Activated CD4-positive, alpha-beta T cell treated with anti-CD3 and anti-CD28 coated beads, Interleukin-2, amount 50 U/mL, for 24 hours (primary cell): ENCODE measurements at places on chromosomes 2 and 18.

- DNase-seq: no peak
Observed at GRCh38 chr2:16526193-16526592, 139.4 kb downstream of the CYRIA start.

DNA sequence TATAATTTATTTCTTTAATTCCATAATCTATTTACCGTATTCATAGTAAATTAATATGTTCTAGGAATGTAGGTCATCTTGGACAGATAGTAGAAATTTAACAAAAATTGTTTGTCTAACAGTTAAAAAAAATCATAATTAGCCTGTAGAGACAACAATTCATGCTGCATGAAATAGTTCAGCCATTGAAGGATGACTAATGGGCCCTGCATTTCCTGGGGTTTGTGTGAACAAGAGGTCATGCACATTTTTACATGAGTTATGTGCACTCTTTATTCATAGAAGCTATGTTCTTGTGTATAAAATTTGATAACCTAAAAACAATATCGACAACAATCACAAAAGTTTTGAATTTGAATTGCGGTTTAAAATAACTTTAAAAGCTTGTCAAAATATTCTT, 1663.6 kb downstream of the SUCLG1 start:
- DNase-seq: no peak

DNA sequence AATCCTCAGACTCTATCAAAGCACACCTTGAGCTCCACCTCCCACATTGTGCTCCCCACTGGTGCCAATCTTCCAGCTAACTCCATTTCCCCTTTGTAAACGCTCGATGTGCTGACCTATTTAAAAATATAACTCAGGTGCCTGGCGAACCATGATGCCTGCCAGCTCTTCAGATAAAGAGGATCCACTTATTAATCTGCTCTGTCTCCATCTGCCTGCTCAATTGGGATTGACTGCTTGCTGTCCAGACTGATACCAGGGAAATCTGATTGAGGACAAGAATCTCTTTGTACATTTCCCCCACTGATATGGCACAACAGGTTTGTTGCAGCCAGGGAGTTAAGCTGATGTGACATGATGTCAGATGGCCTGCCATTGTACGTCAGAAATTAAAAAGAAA, 2036.5 kb upstream of the CELF4 start:
- DNase-seq: no peak

DNA sequence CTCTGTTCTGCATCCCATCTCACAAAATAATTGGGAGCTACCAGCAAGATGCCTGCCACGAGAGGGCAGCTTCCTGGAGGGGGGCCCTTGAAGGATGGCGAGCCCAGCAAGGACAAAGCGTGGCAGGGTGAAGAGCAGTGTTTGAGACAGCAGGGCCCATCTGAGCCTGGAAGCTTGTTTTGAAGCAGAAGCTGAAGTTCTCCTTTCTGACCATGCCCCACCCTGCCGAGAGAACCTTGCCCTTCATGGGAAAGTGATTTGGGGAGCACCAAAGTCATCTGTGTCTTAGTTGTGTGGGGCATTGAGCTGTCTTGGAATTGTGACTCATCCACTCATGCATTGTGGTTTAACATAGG, 216.3 kb downstream of the BCL11A start:
- no peak for DNase-seq

GRCh38 chr2:152846697-152847470, 128.5 kb downstream of the ARL6IP6 start:
- no peak for DNase-seq

GRCh38 chr2:26454561-26455001, 23.3 kb downstream of the OTOF start:
- no peak for DNase-seq

DNA sequence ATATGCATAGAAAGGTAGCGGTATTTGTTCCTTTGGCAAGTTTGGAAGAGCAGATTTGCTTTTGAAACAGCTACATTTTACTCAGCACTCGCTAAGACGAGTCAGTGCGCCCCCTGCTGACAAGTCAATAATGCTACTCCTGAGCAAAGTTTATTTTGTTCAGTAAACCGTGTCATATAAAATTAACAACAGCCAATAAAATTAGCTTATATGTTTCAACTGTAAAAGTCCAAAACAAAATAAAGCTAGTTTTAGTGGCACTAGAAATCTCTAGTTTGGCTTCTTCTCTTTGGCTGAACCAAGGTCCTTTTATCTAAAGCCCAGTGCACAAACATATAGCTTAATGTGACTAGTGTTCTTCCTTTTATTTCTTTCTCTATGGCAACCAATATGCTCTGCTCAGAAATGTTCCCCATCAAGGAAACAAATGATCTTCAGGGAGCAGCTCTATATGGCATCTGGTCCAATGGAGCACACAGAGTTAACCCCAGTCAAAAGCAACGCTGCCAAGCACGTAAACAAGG, 4.2 kb upstream of the POU3F3 start:
- peak; percentile 55 for DNase-seq

GRCh38 chr2:43225093-43225787, 1.2 kb downstream of the ZFP36L2 start:
- peak; percentile 51 for DNase-seq
